ENCODE measurements at places on chromosomes 3 and 15.

- no peak for DNase-seq
Observed at GRCh38 chr3:149401926-149402310, 24.5 kb upstream of the TM4SF1 start.

DNA sequence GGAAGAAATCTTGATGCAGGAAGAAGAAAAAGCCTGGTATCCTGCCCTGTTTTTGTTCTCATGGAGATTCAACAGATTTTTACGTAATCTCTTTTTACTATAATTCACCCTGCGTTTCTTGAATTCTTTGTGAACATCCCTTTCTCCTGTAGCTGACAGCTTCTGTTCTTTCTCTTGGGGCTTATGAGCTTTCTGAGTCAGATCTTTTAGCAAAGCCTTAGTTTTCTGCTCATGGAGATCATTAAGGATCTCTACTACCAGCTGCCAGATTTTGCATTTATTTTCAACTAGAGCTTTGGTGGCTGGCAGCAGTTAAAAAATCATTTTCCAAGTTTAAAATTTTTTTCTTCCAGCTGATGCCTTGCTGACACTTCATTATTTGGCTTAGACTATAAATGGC, 51.6 kb downstream of the MOBP start:
- no peak for DNase-seq

DNA sequence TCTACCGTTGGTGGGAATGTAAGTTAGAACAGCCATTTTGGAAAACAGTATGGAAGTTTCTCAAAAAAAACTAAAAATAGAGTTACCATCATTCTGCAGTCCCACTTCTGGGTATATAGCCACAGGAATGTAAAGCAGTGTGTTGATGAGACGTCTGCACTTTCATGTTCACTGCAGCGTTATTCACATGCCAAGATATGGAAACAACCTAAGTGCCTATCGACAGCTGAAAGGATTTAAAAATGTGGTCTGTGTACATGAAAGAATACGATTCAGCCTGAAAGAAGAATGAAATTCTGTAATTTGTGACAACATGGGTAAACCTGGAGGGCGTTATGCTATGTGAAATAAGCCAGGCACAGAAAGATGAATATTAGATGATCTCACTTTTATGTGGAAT, 157.7 kb downstream of the THSD4 start:
- no peak for DNase-seq

- no peak for DNase-seq
Observed at GRCh38 chr15:88256279-88257230, at the start of gene NTRK3. NTRK3 (minus strand) TSS chr15:88256739; CDS start chr15:88256153, 586 bp downstream.

DNA sequence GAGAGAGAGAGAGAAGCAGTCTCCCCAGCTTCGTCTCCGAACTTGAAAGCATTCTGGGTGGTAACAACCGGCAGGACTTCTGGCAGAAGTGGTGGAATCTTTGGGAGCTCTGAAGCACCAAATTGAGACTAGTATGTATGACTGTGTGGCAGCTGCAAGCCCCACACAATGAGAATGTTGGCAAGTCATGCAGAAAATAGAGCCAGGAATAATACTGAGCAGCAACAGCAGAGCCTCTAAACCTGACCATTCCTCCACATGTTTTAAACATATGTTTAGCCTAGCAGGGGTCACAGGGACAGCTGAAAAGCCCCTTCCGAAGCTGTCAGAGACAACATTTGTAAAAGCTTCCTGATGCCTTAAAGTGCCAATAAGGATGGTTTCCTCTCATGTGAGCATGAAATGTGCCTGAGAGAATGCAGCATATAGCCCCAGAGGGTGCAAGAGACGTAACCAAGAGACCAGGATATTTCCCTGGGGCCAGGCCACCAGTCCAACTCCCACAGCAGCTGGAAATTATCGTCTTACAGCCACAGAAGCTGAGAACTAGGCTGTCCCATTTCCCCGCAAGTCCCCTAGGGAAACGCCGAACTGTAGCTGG, 178.6 kb upstream of the CCDC54 start:
- no peak for DNase-seq

DNA sequence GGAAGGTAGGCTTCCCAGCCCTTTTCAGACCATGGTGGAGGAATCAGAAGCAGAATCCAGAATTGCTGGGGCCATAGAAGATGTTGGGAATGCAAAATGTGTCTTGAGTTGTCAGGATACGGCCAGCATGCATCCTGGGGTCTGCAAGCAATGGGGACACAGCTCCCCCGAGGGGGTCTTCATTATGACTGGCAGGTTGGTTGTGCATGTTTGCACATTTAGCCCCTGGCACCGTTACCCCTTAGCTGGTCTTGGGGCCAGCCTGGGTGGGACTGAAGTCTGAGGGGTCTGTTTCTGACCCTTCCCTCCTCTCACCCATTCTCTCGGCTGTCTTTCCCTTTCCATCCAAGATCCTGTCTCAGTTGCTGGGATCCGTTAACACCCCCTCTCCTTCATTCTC, 50.7 kb downstream of the STARD5 start:
- DNase-seq: no peak

- no peak for DNase-seq
Observed at GRCh38 chr3:30493911-30494311, 112.5 kb upstream of the TGFBR2 start.

DNA sequence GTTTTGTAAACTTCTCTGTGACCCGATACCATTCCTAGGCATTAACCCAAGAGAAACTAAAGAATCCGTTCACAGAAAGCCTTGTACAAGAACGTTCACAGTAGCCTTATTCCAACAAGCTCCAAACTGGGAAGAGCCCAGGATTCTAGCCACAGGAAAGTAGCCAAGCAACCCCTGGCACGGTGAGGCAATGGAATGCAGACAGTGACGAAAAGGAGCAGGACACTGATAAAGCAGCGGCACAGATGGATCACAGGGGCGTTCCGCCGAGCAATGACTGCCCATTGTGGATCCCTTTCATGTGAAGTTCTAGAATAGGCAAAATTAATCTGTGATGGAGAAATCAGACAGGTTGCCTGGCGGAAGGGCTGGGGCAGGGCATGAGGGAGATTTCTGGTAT, 198.7 kb upstream of the CHRNA7 start:
- DNase-seq: no peak

DNA sequence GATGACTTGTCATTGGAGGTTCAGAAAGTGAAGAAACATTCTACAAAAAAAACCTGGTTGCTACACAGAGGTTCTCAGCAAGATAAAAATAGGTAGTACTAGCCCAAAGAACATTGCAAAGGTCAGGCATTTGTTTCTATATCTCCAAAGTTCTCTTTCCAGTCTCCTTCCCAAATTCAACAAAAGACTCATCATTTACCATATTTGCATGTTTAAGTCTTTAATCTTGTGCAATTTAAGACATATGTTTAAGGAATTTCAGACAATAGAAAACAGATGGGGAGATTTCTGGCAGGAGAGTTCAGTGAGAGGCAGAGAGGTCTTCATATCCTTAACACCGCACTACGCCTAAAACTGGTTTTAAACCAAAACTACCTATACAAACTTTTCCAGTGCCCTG, 173.8 kb upstream of the THBS1 start:
- DNase-seq: no peak

DNA sequence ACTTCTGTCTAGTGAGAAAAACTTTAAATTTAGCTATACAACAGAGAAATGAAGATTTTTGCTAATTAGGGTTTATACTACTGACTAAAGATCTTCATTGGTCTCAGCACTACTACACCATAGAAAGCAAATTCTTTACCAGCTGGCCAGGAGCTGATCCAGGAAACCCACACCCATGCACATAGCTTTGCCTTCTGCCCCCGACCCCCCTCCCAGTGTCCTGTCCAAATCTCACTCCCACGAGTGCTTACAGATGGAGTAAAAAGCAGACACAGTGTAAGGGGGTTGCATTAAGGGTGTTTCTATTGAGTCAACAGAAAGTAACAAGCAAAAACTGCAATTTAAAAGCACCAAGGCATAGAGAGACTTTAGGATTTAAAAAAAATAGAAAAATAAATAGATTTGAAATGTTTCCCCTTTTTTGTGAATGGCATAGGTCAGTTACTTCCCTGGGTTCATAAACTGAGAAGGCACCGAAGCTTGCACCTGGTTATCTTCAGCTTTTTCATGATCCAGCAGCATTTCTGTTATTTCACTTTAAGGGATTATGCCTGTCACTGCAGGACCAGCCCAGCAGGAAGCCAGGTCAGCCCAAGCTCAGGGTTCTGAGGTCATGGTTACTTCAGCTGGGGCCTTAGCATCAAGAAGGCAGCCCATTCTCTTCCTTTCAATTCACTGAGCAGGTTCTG, 124.3 kb downstream of the CTNNB1 start:
- no peak for DNase-seq

DNA sequence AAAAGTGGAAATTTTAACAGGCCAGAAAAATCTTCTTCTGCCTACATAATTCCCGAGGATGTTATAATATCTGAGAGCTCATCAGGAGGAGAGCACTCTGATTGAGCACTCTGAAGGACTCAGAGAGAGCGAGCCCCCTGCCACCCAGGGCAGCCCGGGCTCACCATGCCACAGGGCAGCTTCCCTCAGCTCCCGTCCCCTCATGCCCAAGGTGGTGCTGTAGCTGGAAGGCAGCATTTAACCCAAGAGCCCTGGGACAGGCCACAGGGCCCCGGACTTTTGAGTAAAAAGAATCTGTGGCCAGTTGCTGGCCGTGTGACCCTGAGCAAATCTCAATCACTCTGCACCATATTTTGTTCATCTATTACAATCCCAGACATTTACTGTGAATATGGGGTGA, 23.5 kb upstream of the RAD18 start:
- DNase-seq: no peak

DNA sequence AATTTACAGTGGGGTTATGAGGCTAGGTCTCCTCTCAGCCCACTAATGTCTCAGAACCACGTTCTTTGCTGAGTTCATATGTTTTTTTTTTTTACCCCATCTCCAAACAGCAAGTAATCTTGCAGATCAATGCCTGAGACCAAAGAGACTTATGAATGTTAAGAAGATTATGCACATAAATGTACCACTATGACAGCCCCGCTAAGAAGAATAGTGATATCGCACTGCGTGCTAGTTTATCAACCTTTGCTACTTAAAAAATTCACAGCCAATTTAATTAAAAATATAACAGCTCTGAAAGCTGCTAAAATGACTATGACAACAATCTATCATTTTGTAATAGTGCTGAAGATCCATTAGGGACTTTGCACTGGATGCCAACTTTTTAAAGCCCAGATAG, 739.0 kb upstream of the CFAP20DC start:
- no peak for DNase-seq

- no peak for DNase-seq
Observed at GRCh38 chr15:65885668-65886218, 16.5 kb downstream of the RAB11A start.

DNA sequence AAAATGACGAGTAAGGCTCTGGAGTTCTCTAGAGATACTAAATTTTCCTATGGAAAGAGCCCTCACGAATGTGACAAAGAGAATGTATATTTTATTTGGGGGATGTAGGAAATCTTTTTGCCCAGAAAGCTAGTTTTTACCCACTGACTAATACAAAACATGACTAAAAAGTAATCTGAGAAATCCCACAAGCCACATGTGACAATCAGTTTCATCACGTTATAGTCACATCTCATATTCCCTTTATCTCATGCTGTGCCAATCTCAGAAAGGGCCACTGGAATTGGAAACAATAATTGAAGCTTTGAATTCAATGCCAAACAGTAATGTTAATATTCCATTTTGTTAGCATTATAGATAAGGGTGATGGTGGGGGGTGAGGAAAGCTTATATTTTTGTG, 509.0 kb upstream of the GOLIM4 start:
- no peak for DNase-seq

DNA sequence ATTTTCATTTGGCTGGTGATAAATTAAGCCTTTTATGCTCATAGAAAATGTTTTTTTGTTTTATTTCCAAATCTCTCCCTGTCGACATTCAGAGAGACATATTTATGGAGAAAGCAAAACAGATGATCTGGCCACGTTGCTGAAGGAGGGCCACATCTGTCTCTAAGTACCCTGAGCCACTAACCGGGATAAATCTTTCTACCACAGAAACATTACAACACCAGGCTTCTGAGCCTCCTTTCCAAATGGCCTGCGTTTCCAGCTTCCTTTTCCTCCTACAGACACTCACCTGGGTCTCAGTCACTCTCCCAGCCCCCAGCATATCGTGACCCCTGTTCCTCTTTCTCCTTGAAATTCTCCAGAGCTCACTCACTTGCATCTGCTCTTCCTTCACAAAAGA, 161.0 kb downstream of the ARRDC4 start:
- DNase-seq: no peak

DNA sequence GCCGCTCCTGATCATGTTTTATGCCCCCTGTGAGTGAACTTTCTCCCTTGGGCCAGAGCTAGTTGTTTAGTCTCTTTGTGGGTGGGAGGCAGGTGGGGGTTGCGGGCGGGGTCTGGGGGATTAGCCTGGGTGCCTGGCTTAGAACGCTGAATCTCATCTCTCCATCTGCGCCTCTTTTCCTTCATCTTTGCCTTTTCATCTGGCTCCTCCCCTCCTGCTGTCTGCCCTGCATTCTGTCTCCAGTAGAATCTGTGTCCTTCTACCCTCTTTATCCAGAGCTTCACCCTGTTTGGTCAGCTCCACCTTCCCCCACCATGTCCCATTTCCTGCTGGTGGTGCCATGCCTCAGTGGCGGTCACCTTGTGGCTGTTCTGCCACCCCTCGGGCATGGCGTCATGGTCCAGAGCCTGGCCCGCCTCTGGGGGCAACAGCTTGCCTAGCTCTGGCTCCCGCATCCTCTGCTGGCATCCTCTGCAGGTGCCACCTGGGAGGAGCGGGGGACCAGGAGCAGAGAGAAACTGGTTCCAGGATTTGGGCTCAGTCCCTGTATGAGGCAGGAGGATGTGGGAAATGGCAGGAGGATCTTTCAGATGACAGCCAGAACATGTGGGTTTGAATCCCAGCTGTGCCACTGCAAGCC, 44.3 kb downstream of the PDIA5 start:
- DNase-seq: no peak

DNA sequence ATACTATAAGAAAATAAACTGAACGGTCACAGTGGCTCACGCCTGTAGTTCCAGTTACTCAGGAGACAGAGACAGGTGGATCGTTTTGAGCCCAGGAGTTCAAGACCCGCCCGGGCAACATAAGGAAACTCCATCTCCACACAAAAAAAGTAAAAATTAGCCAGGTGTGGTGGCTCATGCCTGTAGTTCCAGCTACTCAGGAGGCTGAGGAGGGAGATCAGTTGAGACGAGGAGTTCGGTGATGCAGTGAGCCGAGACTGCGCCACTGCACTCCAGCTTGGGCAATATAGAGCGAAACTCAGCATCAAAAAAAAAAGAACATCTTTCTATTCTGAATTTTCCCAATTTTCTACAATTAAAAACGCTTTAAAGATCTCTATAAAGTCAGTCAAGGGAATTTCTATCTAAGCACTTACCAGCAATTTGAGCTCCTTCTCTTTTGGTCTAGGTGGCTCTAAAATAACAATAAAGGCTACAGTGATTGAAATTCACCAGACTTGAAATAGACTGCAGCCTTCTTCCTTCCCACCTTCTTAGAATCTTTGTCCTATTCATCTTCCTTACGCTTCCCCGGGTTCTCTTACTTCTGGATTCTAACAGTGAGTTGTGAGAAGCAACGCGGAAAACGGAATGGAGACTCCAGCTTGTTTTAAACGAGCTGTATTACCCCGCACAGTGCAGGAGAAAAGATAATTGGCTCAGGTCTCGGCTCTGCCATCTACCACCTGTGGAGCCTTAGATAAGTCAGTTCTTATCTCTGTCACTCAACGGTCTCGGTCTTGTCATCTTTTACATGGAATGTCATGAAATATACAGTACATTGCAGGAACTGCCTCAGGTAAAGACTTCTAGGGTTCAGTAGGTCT, 812 bp upstream of the SEC62 start:
- DNase-seq: no peak

All from NCI-H187 (cell line).